ENCODE measurements at places on chromosomes 4 and X. TPM values are rescaled to one million over a fixed set of nuclear protein-coding genes. Genes with fewer than 3 reads are reported as not detected.

FREM3 gene
- total RNA-seq = not detected

CLDN22 gene
- total RNA-seq = not detected

- H3K36me3 ChIP-seq = peaks cover 4% of the 10 kb centered on the region
- H3K27me3 ChIP-seq = no peaks in the 10 kb centered on the region
- H3K4me3 ChIP-seq = no peak overlapping the region
- no peak overlapping the region for H3K27ac ChIP-seq
- no peaks in the 10 kb centered on the region for H3K4me1 ChIP-seq
These were observed 95.5 kb downstream of the CASK start for GRCh38 chrX:41827886-41828285.

GRCh38 chrX:52995135-52995986, 37.0 kb upstream of the FAM156A start:
- H3K27ac ChIP-seq = peak overlapping the region; percentile 97
- peak; percentile 79 for DNase-seq
- no peaks in the 10 kb centered on the region for H3K36me3 ChIP-seq
- peak overlapping the region; percentile 96 for H3K4me3 ChIP-seq
- H3K4me1 ChIP-seq = peaks cover 14% of the 10 kb centered on the region

- H3K4me3 ChIP-seq = no peak overlapping the region
- peaks cover 3% of the 10 kb centered on the region for H3K36me3 ChIP-seq
- no peak overlapping the region for H3K27ac ChIP-seq
- H3K27me3 ChIP-seq = no peaks in the 10 kb centered on the region
- DNase-seq = no peak
These were observed 115.0 kb downstream of the SHROOM4 start for GRCh38 chrX:50698944-50699343.

GRCh38 chrX:153861151-153861550, 24.8 kb downstream of the L1CAM start:
- no peak for DNase-seq
- no peak overlapping the region for H3K27ac ChIP-seq
- no peak overlapping the region for H3K4me3 ChIP-seq
- peaks cover 6% of the 10 kb centered on the region for H3K4me1 ChIP-seq

- H3K4me1 ChIP-seq = peaks cover 15% of the 10 kb centered on the region
- peaks cover 17% of the 10 kb centered on the region for H3K27me3 ChIP-seq
- H3K4me3 ChIP-seq = no peak overlapping the region
- no peak overlapping the region for H3K27ac ChIP-seq
These were observed 40.3 kb downstream of the RWDD4 start for GRCh38 chr4:183618681-183619080.

- H3K36me3 ChIP-seq = no peaks in the 10 kb centered on the region
- peak overlapping the region; percentile 21 for H3K27ac ChIP-seq
- H3K27me3 ChIP-seq = no peaks in the 10 kb centered on the region
- H3K4me3 ChIP-seq = no peak overlapping the region
These were observed 34.3 kb downstream of the IRF2 start for GRCh38 chr4:184439856-184440594.

GRCh38 chr4:114302472-114302871, 296.1 kb upstream of the UGT8 start:
- peaks cover 16% of the 10 kb centered on the region for H3K4me1 ChIP-seq
- H3K27ac ChIP-seq = no peak overlapping the region
- no peak for DNase-seq
- H3K4me3 ChIP-seq = no peak overlapping the region
- H3K36me3 ChIP-seq = peaks cover 3% of the 10 kb centered on the region
- H3K27me3 ChIP-seq = no peaks in the 10 kb centered on the region

Measured in mesothelial cell of epicardium (in vitro differentiated cells).